ENCODE measurements at places on chromosomes 4 and X.

DNA sequence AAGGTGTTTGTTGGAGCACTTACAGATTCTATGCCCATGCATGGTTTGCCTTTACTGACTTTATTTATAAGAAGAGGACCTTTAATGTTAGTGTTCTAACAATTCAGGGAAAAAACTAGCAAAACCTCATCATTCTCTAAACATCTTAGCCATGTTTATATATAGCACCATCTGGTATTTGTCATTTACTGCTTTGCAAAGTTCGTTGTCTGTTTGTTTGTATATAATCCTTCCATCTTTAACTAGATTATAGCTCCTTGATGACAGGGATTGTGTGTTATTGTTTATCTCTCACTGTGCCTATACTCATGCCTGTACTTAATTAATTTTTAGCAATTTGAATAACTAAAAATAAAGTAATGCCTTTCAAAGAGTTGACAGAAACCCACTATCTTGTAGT lies 170.6 kb upstream of the PACRGL start:
- DNase-seq, result no peak

GRCh38 chr4:38144031-38144430 lies 183.8 kb downstream of the PTTG2 start:
- no peak for DNase-seq

GRCh38 chrX:776529-777230 lies 146.1 kb downstream of the SHOX start:
- DNase-seq, result no peak

- no peak for DNase-seq
Observed at GRCh38 chrX:68696267-68696990, 49.0 kb downstream of the STARD8 start.

- no peak for DNase-seq
Observed at GRCh38 chrX:12153741-12154140, 15.5 kb downstream of the FRMPD4 start.

- no peak for DNase-seq
Observed at GRCh38 chrX:125947501-125947900, 218.6 kb downstream of the DCAF12L2 start.

GRCh38 chr4:139622901-139623381 lies 42.7 kb upstream of the MGST2 start:
- DNase-seq, result no peak

GRCh38 chr4:86831262-86832130 lies 17.7 kb downstream of the SLC10A6 start:
- no peak for DNase-seq

- DNase-seq, result no peak
Observed at GRCh38 chrX:26414534-26414933, 198.6 kb downstream of the MAGEB5 start.

DNA sequence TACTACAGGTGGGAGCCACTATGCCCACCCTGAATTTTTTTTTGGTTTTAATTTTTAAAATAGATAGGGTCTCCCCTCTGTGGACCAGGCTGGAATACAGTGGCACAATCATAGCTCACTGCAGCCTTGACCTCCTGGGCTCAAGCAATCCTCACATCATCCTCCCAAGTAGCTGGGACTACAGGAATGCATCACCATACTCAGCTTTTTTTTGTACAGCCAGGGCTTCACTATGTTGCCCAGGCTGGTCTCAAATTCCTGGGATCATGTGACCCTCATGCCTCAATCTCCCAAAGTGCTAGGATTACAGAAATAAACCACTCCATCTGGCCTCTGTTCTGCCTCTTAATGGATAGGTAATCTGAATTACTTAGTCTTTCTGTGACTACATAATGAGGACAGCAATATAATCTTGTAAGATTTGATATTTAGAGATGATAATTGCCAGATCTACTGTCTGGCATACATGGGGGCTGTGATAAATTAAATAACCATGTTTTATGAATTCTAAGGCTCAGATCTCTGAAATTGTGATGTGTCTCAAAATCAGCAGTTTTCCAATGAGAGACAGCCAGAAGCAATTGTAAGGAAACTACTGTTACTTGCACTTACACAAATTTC lies 26.7 kb downstream of the PDS5A start:
- DNase-seq, result no peak

- no peak for DNase-seq
Observed at GRCh38 chr4:5393911-5394513, 314.3 kb downstream of the EVC2 start.

GRCh38 chr4:651884-652642 lies 22.0 kb downstream of the ATP5ME start:
- no peak for DNase-seq

GRCh38 chrX:119398974-119399771 lies at the start of gene SLC25A43:
TSS of gene SLC25A43 (plus strand) at chrX:119399336. CDS start at chrX:119399404, 68 bp downstream.
- no peak for DNase-seq

DNA sequence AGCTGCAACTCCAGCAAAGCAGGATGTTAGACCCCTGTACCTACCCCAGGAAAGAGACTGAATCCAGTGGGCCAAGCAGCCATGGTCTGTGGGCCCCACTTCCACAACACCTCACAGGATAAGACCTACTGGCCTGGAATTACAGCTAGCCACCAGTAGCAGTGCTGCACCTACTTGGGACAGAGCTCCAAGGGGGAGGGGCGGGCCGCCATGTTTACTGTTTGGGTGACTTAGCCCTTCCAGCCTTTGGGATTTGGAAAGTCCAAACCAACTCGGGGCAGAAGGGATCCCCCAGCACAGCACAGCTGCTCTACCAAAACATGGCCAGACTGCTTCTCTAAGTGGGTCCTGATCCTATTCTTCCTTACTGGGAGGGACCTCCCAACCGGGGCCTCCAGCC lies 9.1 kb upstream of the TMSB15B start:
- no peak for DNase-seq

- no peak for DNase-seq
Observed at GRCh38 chrX:108303682-108304081, 134.5 kb downstream of the COL4A6 start.
